ENCODE measurements at places on chromosomes 16 and 17. TPM values are rescaled to one million over a fixed set of nuclear protein-coding genes. Genes with fewer than 3 reads are reported as not detected.

MEFV gene
- not detected for polyA plus RNA-seq

ASPA gene
- 0.24 TPM for polyA plus RNA-seq

ZPBP2 gene
- polyA plus RNA-seq: not detected

FLOT2 gene
- polyA plus RNA-seq: 27.5 TPM

BCL6B gene
- polyA plus RNA-seq: not detected

MYH8 gene
- 3.0 TPM for polyA plus RNA-seq

AHSP gene
- polyA plus RNA-seq: not detected

FZD2 gene
- 2.5 TPM for polyA plus RNA-seq

CSH2 gene
- polyA plus RNA-seq: not detected

ALDH3A1 gene
- polyA plus RNA-seq: not detected

AURKB gene
- 0.84 TPM for polyA plus RNA-seq

B4GALNT2 gene
- polyA plus RNA-seq: not detected

HASPIN gene
- polyA plus RNA-seq: 0.32 TPM

TMC5 gene
- polyA plus RNA-seq: not detected

OSGIN1 gene
- 2.1 TPM for polyA plus RNA-seq

KRTAP17-1 gene
- not detected for polyA plus RNA-seq

ANKRD40CL gene
- not detected for polyA plus RNA-seq

MYCBPAP gene
- 0.35 TPM for polyA plus RNA-seq

TP53TG3D gene
- polyA plus RNA-seq: not detected

YPEL2 gene
- 17.0 TPM for polyA plus RNA-seq

SYNGR2 gene
- polyA plus RNA-seq: 2.7 TPM

ABCA6 gene
- 1.6 TPM for polyA plus RNA-seq

DRC3 gene
- 1.3 TPM for polyA plus RNA-seq

BAIAP3 gene
- polyA plus RNA-seq: 65.2 TPM

ALDOA gene
- polyA plus RNA-seq: 71.3 TPM

CNTNAP1 gene
- 21.9 TPM for polyA plus RNA-seq

OSBPL7 gene
- 11.4 TPM for polyA plus RNA-seq

All from neural cell (in vitro differentiated cells).